ENCODE measurements at places on chromosomes 7 and 10. TPM values are rescaled to one million over a fixed set of nuclear protein-coding genes. Genes with fewer than 3 reads are reported as not detected.

- no peak for DNase-seq
- H3K27me3 ChIP-seq, result no peaks in the 10 kb centered on the region
- H3K4me3 ChIP-seq, result no peak overlapping the region
- no peaks in the 10 kb centered on the region for H3K4me1 ChIP-seq
- no peak overlapping the region for H3K27ac ChIP-seq
- no peaks in the 10 kb centered on the region for H3K36me3 ChIP-seq
Observed at GRCh38 chr7:45203936-45204445, 46.4 kb downstream of the RAMP3 start.

The TMEM196 gene
- not detected for total RNA-seq

The MPP7 gene
- total RNA-seq, result 7.9 TPM

GRCh38 chr7:80705130-80705781 lies 66.8 kb downstream of the CD36 start:
- no peak overlapping the region for H3K4me3 ChIP-seq
- H3K4me1 ChIP-seq, result no peaks in the 10 kb centered on the region
- H3K27ac ChIP-seq, result no peak overlapping the region
- H3K36me3 ChIP-seq, result no peaks in the 10 kb centered on the region
- H3K27me3 ChIP-seq, result no peaks in the 10 kb centered on the region

DNA sequence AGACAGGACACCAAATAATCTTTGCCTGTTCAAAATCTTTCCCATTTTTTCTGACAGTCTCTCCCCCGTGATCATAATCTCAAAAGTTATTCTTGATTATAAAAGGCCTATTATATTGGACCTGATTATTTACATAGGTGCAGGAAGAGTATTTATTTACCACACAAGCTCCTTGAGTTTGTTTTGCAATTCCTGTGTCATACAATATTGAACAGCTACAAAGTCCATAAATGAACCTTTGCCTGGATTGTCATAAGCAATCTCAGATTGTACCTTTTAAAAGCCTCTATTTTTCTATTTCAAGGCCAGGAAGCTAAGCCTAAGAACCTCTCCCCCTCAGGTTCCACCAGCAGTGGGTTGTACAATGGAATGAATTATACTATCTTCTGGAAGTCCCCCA lies 183.9 kb upstream of the MEOX2 start:
- H3K36me3 ChIP-seq, result no peaks in the 10 kb centered on the region
- no peak overlapping the region for H3K4me3 ChIP-seq
- H3K4me1 ChIP-seq, result no peaks in the 10 kb centered on the region

GRCh38 chr10:97590082-97590747 lies 694 bp downstream of the C10orf62 start:
- no peak overlapping the region for H3K27ac ChIP-seq
- no peaks in the 10 kb centered on the region for H3K4me1 ChIP-seq
- H3K36me3 ChIP-seq, result no peaks in the 10 kb centered on the region

The OIT3 gene
- total RNA-seq, result not detected

DNA sequence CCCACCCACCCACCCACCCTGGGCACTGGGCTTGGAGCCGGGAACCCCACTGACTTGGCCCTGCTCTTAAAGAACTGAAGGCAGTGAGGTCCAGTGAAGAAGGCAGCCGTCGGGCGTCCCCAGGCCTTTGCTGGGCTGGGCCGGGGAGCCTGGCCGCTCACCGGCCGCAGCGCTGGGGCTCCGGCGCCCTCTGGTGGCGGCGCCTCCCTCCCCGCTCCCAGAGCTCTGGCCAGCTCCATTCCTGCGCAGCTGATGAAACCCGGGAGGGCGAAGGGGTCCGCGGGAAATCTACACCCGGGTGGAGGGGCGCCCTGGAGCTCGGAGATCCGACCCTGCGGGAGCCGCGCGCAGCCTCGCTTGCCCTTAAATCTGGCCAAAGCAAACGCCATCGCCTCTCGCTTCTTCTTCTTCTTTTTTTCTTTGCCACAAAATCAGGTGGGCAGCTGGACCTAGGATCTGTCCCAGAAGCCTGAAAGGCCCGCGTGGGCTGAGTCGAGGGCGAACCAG lies 1.7 kb upstream of the CXCL12 start:
- no peak overlapping the region for H3K4me3 ChIP-seq
- H3K36me3 ChIP-seq, result no peaks in the 10 kb centered on the region
- DNase-seq, result peak; percentile 15

GRCh38 chr10:45152726-45153125 lies 152.0 kb downstream of the ZNF22 start:
- DNase-seq, result no peak
- no peaks in the 10 kb centered on the region for H3K27me3 ChIP-seq
- H3K27ac ChIP-seq, result no peak overlapping the region
- no peaks in the 10 kb centered on the region for H3K36me3 ChIP-seq
- H3K4me1 ChIP-seq, result no peaks in the 10 kb centered on the region

The NPFFR1 gene
- not detected for total RNA-seq

The TUBAL3 gene
- not detected for total RNA-seq

GRCh38 chr7:116641551-116642153 lies 30.3 kb upstream of the MET start:
- no peaks in the 10 kb centered on the region for H3K36me3 ChIP-seq
- H3K4me1 ChIP-seq, result no peaks in the 10 kb centered on the region
- no peak overlapping the region for H3K27ac ChIP-seq
- H3K27me3 ChIP-seq, result no peaks in the 10 kb centered on the region
- no peak overlapping the region for H3K4me3 ChIP-seq

DNA sequence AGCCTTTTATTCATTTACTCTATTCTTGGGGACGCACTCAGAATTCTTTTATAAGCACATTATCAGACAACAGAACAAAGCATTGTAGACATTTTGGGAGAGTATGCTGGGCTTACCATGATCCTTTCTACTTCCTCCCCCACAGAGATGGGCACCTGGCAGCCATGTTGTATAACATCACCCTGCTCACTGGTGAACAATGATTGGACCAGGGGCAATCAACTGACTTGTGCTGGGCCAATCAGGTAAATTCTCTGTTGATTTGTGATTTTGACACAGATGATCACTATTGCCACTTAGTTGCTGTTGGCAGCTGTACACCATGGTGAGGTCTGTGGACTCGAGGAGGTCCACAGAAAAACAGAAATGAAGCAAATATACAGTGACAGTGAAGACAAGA lies 43.7 kb downstream of the WNT2 start:
- H3K4me1 ChIP-seq, result no peaks in the 10 kb centered on the region
- no peak overlapping the region for H3K27ac ChIP-seq
- peaks cover 3% of the 10 kb centered on the region for H3K27me3 ChIP-seq
- H3K36me3 ChIP-seq, result no peaks in the 10 kb centered on the region

DNA sequence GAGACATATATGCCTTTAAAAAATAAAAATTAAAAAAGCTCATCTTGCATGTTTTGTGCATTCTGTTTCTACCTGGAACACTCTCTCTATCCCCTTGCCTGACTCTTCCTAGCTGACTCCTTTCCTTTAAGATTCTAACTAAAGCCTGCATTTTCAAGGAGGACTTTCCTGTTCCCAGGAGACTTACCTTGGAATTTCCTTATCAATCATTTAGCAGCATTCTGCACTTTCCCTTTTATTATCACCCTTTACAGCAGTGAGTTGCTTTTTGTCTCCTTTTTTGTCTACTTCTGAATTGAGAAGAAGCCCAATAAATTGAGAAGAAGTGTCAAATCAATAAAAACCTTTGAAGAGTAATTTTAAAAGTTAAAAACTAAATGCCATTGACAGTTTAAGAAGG lies 142.2 kb upstream of the TMEM196 start:
- H3K4me1 ChIP-seq, result no peaks in the 10 kb centered on the region
- DNase-seq, result no peak
- no peaks in the 10 kb centered on the region for H3K36me3 ChIP-seq

- no peak overlapping the region for H3K4me3 ChIP-seq
- no peak for DNase-seq
- H3K27ac ChIP-seq, result no peak overlapping the region
- no peaks in the 10 kb centered on the region for H3K4me1 ChIP-seq
- peaks cover 8% of the 10 kb centered on the region for H3K36me3 ChIP-seq
Observed at GRCh38 chr7:77765906-77766800, 32.1 kb downstream of the TMEM60 start.

DNA sequence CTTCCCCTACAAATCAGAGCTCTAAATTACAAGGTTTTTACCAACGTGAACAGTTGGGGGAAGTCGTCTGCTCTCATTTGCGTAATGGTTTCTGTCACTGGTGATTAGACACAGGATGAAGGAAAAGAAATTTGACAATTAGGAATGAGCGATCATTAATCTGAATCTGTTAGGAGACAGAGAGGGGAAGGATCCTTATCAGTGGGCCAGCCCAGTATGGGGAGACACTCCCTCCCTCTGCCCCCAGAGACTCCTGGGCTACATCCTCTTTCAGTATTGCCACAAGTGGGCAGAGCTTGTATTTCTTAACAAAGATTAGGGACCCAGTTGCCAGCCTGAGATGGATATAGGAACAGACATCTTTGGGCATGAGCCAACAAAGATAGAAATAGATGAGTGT lies 15.5 kb downstream of the HIF1AN start:
- no peak overlapping the region for H3K27ac ChIP-seq
- H3K4me3 ChIP-seq, result no peak overlapping the region
- peaks cover 30% of the 10 kb centered on the region for H3K36me3 ChIP-seq
- H3K4me1 ChIP-seq, result no peaks in the 10 kb centered on the region
- H3K27me3 ChIP-seq, result no peaks in the 10 kb centered on the region

GRCh38 chr10:96211764-96212163 lies 59.6 kb downstream of the BLNK start:
- H3K27me3 ChIP-seq, result no peaks in the 10 kb centered on the region
- no peak overlapping the region for H3K4me3 ChIP-seq
- DNase-seq, result no peak
- H3K27ac ChIP-seq, result no peak overlapping the region

Measured in CD8-positive, alpha-beta memory T cell (primary cell).